Left lung (tissue), 14 donors: ENCODE measurements at places on chromosomes 3 and 15. TPM values are rescaled to one million over a fixed set of nuclear protein-coding genes. Genes with fewer than 3 reads are reported as not detected.

The SPESP1 gene
- 2.0 TPM for polyA plus RNA-seq

- DNase-seq: no peak
Measured at GRCh38 chr3:102036017-102036416, 186.7 kb downstream of the NFKBIZ start.

DNA sequence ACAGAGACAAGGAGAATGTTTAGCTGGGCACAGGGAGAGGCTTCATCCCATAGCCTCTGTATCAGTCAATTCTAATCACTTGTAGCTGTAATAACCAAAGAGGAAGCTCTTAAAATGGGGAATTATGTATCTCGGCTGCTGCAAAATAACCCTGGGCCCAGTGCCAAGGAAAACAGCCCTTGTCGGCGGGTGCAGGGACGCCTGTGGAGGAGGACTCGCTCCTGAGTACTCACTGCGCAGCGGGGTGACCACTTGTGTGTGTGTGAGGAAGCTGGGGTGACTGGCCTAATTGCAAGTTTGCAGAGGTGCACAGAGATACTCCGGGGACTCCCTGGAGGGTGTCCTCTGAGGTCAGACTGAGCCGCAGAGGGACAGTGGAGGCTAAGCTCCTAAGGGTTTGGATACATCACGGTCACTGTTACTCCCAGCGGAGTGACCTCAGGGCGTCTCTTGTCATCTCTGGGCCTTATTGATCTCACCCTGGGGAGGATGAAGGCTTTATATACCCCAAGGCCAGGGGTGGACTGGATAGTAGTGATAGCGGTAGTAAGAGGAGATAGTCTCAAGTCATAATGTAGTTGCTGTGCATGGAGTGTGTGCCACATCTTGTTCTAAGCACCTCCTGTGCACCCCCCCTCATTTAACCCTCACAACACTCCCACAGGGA is 37.2 kb downstream of the SLC6A6 start:
- DNase-seq: peak; percentile 75

DNA sequence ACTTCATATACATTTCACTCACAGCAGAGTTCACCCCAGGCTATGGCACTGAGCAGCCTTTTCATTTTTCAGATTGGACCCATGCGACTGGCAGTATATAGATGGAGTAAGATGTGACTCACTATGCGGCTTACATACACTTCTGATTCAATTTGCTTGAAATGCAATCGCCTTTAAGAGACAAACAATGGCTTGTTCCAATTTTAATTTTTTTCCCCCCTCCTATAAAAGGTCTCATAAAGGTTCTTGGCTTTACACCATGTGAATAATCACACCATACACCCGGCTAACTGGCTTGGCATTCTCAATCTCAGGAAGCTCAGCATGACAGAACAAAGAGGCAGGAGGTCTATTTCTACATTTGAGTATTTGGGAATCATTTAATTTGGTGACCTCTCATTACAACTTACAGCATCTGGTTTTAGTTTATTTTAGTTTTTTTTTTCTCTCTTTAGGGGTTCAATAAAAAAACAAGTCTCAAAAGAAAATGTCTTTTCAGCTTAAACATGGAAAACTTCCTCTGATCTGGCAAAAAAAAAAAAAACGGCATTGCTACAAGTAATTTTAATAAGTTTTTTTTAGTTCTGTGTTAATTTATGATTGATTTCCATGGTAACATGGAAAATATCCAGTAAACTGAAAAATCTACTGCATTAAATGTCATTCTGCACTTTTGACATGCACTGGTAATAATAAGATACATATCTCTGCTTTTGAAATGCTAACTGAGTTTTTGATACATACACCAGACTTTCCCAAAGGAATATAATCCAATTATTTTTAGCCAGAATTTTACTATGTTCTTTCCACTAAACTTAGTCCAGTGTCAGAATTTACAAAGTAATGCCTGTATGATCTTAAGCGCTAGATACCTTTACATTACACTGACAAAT is 38.8 kb downstream of the GADL1 start:
- DNase-seq: peak; percentile 23

- DNase-seq: no peak
Measured at GRCh38 chr15:69035205-69035917, 20.9 kb downstream of the NOX5 start.

DNA sequence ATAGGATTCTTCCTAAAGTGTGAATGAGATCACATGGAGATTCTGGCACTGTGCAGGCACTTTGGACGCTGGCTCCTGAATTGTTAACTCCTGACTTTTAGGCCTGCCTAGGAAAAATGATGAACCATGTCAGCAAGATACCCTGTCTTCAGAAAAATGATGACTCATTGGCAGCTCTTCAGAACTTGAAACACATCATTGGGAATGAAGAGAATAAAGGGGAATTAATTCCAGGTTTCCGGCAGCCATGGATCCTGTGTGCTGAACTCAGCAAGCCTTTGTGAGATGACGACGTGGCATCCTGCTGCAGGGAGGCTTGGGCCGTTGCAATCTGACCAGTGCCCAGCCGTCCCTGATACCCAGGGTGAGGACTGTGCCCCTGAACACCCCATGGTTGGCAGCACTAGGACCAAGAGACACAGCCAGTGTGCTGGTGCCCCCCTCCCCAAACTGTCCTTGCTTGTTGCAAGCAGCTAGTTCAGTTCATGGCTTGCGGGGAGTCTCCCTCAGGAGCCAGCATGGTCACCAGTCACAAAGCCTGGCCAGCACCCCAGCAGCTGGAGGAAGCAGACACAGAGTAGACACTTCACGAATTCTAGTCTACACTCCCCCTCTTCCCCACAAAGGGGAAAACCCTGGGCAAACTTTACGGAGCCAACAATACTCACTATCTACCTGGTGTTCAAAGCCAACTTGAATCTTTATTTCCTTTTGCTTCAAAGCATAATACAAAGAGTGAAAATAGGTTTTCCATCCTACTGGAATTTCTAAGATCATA is 7.8 kb upstream of the LIPC start:
- no peak for DNase-seq

- DNase-seq: no peak
Measured at GRCh38 chr3:48652923-48653715, 9.6 kb downstream of the CELSR3 start.

DNA sequence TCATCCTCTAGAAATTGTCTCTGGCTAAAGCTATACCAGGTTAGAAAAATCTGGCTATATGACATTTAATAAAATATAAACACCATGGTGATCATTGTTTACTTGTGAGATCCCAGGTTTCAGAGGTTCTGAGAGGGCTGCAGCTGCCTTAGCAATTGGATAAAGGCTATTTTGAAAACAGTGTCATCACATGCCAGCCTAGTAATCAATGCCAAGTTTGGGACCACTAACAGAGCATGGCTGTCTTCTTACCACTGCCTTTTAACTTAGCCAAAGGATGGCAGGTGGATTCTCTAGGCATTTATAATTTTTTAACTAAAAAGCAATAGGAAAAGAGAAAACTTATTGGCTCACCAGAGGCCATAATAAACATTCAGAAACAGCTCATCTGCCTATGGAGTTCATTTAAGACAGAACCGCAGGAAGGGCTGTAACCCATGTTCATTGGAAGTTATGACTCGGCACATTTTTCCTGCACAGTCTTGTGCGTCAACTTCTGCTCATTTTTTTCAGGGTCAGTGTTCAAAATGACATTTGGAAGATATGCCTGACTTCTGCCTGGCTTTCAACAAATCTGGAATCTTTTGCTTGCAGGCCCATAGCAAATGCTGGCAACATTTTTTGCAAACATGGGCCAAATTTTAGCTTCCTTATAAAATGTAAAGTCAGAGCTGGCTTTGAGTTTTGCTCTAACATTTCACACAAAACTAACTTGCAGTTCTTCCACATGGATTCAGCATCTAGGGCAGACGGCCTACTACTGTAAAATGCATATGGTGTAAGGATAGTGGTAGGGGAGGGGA is 476.0 kb upstream of the TBL1XR1 start:
- peak; percentile 59 for DNase-seq

DNA sequence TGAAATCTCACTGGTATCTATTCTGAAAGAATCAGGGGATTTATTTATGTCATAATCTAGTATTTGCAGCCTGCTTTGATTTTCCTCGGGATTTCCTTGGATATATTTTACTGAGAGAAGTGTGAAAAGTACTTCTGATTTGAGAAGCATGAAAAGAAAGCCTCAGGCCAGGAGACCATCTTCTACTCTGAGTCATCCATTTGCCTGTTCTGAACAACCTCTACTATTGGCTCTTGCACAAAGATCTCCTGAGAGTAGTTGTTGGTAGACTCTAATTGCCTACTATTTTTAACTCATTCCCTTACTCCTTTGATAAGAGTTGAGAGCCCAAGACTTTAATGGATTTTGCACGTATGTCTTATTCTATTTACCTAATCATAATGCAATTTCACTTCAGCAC is 318.9 kb downstream of the BCHE start:
- no peak for DNase-seq

DNA sequence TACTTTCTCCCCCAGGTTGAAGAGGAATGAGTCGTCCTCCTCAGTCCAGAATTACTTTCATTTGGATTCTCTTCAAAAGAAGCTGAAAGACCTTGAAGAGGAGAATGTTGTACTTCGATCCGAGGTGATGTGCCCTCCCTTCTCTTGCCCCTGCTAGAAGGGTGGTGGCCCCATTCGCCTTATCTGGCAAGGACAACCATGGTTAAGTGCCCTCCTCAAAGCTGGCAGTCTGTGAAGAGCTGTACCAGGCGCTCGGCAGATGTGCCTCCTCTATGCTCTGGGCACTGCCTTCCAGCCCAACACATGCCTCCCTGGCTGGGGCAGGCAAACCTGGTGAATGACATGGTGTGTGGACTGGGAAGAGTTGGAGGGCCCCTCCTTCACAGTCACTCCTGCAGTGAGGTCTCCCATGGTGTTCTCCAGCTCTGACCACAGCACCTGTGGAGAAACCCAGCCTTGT is 77.0 kb downstream of the CCK start:
- DNase-seq: no peak

The ARHGEF26 gene
- 30.5 TPM for polyA plus RNA-seq

- no peak for DNase-seq
Measured at GRCh38 chr15:93341164-93341563, 252.2 kb upstream of the RGMA start.

DNA sequence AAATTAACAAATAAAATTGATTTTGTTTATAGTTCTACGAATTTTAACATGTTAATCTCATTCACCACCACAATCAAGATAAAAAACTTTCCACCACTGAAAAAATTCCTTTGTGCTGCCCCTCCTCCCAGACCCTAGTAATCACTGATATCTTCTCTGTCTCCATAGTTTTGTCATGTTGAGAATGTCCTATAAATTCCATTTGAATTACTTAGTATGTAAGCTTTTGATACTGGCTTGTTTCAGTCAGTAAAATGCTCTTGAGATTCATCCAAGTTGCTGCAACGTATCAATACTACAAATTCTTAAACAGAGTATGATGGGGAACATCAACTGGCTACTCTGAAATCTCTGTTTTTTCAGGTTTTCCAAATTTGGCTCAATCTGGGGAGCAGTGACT is 129.6 kb downstream of the CTNNB1 start:
- DNase-seq: no peak

The MINAR1 gene
- polyA plus RNA-seq: 0.51 TPM

DNA sequence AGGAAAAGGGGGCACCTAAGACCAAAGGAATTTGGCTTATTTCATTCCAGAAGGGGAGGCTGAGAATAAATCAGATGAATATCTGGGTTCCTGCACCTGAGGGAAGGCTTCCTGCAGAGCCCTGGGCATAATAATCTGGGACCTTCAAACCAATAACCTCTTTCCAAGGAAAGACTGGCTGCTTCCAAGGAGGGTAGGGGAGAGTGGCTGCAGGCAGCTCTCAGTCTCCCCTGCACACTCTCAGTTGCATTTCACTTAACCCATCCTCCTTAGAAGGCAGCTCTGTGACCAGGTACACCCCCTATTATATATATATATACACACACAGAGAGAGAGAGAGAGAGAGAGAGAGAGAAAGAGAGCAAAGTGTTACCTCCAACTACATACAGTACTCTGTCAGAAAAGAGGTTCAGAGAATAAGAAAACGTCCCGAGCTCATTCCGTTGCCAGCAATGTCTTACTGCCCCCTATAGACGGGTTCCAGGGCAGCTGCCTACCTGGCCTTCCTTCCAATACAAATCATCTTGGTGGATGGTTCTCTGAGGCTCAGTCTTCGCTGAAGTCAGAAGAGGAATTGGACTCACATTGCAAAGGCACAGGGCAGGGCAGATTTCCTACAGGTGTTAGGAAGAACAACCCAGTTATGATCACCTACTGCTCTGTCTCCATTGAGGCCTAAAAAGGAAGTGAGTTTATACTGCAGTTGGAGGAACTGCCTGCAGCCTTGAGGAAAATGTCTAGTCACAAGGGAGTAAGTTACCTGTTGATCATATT is 26.1 kb downstream of the CAPN3 start:
- DNase-seq: no peak

The SLC25A26 gene
- polyA plus RNA-seq: 23.3 TPM
